ENCODE measurements at places on chromosomes 12 and 14.

DNA sequence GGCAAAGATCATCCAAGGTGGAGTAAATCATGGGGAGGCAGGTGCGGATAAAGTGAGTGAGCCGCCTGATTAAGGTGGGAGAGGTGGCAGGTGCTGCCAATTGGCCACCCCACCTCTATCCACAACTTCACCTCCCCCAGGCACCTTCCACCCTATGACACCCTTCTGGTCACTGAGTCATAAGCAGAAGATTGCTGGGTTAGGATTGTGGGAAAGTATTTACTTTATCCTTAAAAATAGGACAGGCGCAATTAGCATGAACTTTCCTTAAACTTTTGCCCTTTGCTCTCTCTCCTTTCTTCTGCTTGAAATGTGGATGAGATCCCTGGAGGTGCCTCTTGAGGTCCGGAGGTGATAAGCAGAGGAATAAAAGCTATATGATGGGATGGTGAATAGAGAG lies 14.9 kb upstream of the BMP4 start:
- no peak for DNase-seq

- peak; percentile 28 for DNase-seq
These were observed 522 bp downstream of the TUBA1A start for GRCh38 chr12:49188201-49188915.

DNA sequence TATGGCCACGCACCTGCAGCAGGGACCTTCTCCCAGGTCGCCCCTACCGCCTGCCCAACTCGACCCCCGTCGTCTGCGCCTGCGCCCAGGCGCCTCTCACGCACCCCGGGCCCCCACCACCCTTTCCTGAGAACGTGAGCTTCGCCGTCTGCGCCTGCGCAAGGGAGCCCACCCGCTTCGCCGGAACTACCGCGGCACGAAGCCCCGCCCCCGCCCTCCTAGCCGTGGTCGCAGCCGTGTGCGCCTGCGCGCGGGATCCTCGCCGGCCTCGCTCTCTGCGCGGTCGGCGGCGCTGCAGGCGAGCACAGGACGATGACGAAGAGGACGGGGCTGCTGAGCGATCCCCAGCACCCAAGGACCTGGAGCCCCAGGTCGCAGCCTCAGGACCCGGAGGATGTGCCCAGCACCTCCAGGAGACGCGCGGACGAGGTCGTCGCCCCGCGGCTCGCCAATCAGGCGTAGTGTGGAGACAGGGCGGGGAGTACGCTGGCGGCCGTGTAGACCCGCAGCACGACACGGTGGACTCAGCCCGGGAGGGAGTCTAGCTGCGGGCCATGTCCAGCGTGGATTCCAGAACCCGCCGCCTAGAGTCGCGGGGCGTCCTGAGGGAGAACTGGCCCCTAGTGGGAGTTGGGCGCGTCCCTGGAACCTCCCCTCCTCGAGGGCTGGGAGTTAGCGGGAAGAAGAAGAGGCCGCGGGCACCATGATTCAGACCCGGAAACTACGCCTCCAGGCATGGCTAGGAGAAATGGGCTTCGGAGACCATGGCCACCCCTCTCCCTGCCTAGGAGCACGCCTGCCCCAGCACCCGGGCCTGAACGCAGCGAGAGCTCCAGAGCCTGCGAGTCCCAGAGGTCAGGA lies 1120.8 kb upstream of the TMEM132C start:
- DNase-seq = no peak

GRCh38 chr14:81990312-81990761 lies 456.7 kb upstream of the SEL1L start:
- peak; percentile 55 for DNase-seq

- no peak for DNase-seq
These were observed 278.3 kb downstream of the ADGRD1 start for GRCh38 chr12:131232036-131232435.

DNA sequence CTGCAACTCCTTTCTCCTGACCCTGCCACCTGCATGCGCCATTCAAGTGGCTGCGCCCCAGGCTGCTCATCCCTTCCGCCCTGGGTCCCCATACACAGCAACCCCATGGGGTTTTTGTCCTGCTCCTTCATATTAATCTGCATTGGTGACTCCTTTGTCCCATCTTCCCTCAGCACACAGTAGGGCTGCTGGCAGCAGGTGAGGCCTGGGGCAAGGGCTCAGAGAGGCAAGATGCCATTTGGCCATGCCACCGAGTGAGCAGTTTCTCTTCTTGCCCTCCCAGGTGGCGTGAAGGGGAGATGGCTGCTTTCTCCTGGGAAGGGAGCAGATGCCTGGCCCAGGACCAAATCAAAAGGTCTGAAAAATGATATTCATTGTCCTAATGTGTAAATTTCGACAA lies 9.1 kb downstream of the RTL1 start:
- DNase-seq = no peak

- no peak for DNase-seq
These were observed 41.1 kb downstream of the GNG2 start for GRCh38 chr14:51901475-51902024.

- no peak for DNase-seq
These were observed 105.3 kb upstream of the FOXG1 start for GRCh38 chr14:28661171-28661772.

- DNase-seq = no peak
These were observed 373.7 kb downstream of the CCDC91 start for GRCh38 chr12:28563936-28564335.

GRCh38 chr12:52216100-52216499 lies 16.9 kb upstream of the KRT7 start:
- DNase-seq = no peak

Measured in NCI-H1105 treated with DMSO at 0.1 percent for 48 hours (cell line).